Activated CD4-positive, alpha-beta T cell treated with anti-CD3 and anti-CD28 coated beads for 48 hours (primary cell): ENCODE measurements at places on chromosomes 12 and 14.
A peak's percentile ranks its signal among the peaks of the same experiment; 100 is the strongest.

GRCh38 chr14:105118646-105119407, 49.7 kb downstream of the JAG2 start:
- no peak for DNase-seq

DNA sequence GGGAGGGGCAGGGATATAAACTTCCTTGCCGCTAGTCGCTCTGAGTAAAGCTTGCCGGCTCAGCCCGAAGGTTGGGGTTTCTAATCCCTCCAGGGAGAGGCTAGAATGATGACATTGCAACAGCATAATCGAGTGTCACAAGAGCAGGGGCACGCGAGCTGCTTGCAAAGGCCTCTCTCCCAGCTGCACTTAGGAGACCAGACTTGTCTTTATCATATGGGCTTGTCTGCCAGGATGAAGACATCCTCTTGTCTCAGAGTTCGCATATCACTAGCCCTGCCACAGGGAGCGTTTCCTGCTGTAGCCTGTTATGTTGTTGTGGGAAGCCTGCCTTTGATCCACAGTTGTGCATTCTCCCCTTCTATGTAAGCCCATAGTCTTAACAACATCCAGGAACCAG, 180.0 kb downstream of the ESR2 start:
- no peak for DNase-seq

DNA sequence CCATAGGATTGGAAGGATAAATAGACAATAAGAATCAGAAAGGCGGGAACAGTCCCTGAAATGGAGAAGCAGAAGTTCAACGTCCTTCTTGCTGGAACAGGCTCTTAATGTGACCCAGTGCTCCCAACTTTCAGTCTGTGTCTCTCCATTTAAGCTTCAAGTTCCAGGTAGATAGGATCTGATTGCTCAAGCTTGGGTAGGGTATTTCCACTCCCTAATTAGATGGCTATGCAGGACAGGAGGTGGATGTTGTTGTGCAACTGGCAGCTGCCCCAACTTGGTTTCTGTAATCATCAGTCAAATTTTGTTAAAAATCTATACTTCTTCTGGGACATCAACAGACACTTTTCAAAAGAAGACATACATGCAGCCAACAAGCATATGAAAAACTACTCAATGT, 266.2 kb downstream of the C12orf75 start:
- DNase-seq = no peak

GRCh38 chr14:90616881-90617280, 199.3 kb downstream of the TTC7B start:
- DNase-seq = no peak

DNA sequence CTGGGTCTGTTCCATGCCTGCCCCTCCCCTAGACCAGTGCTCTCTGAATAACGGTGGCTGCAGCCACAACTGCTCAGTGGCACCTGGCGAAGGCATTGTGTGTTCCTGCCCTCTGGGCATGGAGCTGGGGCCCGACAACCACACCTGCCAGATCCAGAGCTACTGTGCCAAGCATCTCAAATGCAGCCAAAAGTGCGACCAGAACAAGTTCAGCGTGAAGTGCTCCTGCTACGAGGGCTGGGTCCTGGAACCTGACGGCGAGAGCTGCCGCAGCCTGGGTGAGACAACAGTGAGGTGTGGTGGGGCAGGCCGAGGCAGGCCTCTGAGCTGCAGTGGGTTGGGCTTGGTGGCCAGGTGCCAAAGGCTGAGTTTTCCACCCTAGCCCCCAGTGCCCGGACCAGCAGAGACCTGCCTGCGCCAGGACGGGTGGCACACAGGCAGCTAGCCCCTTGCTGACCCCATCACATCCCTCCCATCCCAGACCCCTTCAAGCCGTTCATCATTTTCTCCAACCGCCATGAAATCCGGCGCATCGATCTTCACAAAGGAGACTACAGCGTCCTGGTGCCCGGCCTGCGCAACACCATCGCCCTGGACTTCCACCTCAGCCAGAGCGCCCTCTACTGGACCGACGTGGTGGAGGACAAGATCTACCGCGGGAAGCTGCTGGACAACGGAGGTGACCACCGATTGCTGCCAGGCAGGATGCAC, 28.2 kb upstream of the LRP1-AS start:
- DNase-seq = peak; percentile 72

DNA sequence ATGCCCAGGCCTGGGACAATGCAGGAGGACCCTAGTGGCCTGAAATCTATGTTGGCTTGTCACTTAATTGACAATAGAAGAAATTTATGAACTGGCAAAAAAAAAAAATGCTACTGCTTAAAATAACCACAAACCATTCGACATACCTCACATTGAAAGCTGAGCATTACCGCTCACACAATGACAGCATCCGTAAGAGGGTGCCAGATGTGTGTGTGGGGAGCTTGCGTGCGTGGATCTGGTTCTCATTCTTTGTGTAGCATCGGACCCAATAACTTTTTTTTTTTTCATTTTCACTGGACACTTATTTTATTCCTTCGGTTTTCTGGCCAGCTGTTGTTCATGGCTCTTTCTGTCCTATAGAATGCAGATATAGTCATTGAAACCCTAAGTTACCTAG, 216.7 kb downstream of the VRK1 start:
- DNase-seq = no peak

DNA sequence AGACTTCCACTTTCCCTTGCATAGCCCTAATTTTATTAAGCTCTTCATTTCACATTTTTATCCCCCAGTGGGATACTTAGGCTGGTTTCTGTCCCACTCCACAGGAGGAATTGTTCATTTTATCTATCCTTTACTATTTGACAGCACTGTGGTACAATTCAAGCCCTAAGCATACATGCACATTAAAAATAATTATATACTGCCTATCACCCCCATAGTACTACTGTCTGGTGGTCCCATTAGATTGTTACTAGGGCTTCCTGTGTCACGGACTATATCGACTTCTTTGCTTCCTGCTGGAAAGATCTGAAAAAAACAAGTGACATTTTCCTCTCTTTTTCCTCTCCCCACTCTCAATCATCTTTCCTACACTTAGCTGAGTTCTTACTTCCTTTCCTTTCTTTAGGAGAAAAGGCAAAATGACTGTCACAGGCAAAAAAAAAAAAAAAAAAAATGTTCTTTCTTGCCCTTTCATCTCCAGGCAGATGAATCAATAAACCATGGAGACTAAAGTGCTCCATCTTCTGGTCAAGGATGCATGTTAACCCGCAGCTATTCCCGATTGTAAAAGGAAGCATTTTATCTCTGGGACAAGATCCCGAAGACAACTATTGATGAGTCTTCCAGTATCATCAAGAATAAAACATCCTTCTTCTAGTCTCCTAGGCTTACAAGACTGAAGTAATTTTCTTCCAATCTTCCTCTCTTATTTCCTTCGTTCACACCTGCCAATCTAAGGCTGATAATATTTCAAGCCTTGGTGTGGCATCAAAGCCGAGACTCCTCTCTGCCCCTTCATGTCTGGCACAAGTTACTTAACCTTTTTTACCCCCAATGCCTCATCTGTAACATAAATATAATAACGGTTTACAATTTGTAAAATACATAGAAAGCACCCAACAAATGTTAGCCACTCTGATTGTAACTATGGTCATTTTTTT, 94.4 kb upstream of the PLEKHG7 start:
- DNase-seq = no peak

GRCh38 chr12:64900540-64900939, 76.1 kb downstream of the TBC1D30 start:
- no peak for DNase-seq

DNA sequence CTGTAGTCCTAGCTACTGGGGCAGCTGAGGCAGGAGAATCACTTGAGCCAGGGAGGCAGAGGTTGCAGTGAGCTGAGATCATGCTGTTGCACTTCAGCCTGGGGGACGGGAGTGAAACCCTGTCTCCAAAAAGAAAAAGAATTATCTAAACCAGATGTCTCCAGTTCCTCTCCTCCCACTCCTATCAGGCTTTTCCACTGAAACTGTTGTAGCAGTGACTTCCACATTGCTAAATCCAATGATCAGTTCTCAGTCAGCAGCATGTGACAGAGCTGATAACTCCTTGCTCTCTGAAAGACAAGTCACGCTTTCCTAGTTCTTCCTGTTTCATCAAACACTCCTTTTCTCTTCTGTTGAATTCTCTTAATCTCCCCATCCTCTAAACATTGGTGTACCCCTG, 8.6 kb downstream of the SLC38A6 start:
- DNase-seq = no peak

- peak; percentile 15 for DNase-seq
These were observed 620 bp downstream of the TMTC1 start for GRCh38 chr12:29782871-29783772.

DNA sequence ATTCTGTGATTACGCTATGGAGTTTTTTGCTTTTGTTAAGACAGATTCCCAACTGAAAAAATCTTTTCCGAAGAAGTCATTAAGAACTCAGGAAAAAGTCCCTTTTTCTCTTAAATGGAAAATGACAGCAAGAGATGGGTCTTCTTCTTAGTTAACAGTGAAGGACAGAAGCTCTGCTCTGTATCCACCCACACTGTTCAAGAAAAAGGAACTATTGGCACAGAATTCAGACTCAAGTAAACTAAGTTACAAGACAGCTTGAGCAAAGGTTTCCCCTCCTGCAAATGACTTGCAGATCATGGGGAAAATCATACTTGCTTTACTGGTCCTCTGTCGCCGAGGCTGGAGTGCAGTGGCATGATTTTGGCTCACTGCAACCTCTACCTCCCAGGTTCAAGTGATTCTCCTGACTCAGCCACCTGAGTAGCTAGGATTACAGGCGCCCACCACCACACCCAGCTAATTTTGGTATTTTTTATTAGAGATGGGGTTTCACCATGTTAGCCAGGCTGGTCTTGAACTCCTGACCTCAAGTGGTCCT, 137.1 kb upstream of the AEBP2 start:
- no peak for DNase-seq

- DNase-seq = no peak
These were observed 59.2 kb downstream of the TMEM30B start for GRCh38 chr14:61221906-61222305.

DNA sequence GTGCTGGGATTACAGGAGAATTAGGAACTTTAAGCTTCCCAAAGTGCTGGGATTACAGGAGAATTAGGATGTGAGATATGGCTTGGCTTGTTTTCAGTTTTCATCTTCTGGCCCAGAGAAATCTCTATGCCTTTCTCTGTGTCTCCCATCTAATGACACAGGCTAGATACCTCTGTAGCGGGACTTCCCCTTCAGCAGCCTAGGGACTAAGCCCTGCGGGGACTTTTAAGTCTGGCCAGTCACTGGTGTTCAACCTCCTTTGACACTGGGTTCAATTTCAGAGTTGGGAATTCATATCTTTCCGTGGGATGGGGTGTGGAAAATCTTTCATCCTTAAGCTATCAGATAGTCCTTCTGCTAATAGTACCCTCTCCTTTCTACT, 6.2 kb downstream of the RFC5 start:
- no peak for DNase-seq

GRCh38 chr12:57628280-57629191, 4.5 kb downstream of the B4GALNT1 start:
- no peak for DNase-seq

- DNase-seq = no peak
These were observed 174.9 kb upstream of the FAR2 start for GRCh38 chr12:28974166-28974565.

- no peak for DNase-seq
These were observed 73.2 kb downstream of the TSPAN11 start for GRCh38 chr12:30999723-31000122.

DNA sequence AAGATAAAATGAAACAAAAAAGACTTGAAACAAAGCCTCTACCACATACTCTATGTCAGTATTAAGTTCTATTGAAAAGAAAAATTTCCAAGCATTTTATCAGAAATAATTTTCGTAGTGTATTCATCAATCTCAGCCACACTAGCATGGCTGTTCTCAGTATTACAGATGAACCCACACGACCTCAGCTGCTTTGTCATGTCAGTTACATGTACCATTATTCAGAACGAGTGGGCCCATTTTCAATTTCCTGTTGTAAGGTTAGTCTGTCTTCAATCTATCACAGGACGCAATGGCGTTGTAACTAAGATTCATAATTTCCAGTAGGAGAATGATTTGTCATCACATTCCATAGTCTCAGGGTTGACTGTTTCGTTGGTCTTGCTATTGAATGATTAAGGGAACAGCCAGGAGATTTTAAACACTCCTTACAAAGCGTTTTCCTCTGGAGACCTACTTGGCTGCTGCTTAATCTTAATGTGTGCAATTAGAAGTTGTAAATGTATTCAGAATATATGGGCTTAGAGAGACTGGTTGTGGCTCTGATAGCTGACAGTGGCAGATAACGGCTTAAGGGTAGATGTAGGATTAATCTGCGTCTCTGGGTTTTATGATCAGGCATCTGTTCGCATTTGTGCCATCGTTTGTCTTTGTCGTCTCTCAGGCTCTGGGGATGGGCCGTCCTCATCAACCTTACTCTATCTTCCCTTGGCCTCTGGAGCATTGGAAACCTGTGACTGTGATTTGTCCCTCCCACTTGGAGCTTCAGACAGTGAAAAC, 65.4 kb downstream of the GLT1D1 start:
- DNase-seq = peak; percentile 15

- no peak for DNase-seq
These were observed 82.2 kb downstream of the CHST11 start for GRCh38 chr12:104538891-104539462.

- DNase-seq = no peak
These were observed 393.4 kb upstream of the SEL1L start for GRCh38 chr14:81927070-81927469.

DNA sequence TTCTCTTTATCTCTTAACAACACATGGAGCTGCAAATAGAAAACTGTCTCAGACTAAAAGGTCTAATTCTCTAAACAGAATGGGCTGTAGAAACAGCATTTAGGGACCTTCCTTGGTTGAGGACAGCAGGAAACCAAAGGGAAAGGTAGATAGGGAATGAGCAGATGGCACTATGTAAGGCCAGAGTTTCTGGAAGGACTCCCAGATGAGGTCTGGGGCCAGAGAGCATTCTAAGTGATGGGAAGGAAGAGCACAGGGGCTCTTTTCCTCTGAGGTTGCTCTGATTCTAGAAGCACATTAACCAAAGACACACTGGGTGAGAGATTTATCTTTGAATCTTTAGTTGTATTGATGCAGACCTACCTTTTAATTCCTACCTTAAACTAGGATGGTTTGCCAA, 79.4 kb downstream of the TPH2 start:
- DNase-seq = no peak

DNA sequence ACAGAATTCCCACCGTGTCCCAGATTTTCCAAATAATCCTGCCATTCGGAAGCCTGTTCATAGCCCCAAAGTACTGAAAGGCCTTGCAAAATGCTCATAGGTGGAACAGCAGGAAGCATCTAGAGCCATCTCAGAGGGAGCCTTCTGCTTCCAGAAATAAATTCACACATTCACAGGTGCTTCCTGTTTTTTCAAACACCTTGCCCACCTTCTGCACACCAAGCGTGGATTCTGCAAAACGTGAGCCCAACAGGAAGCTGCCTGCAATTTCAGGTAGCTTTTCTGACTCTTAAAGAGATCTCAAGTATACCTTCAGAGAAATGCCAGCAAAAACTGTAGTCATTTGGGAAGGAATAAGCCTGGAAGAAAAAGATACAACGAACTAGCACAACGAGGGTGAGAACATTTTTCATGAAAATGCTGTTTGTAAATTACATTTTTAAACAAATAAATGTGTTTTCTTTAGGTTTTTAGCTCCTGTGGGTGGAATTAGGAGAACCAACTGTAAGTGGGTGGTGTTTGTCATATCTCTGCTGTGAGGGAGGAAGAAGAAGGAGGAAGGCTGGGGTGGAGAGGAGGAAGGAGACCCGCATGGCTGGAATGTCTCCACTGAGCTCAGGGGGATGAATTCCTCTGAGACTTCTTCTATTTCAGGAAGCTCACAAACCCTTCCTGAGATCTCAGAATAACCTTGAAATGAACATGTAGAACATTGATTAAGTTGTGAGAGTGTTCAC, at the start of gene IFNG-AS1:
Gene IFNG-AS1, plus strand, starts transcription at position 264 of the 737 bp plus-strand sequence.
- no peak for DNase-seq

- no peak for DNase-seq
These were observed 691.1 kb downstream of the FLRT2 start for GRCh38 chr14:86221000-86221399.

GRCh38 chr12:94263905-94264561, 115.7 kb downstream of the PLXNC1 start:
- no peak for DNase-seq
